Upper lobe of left lung (tissue), 6 donors: ENCODE measurements at places on chromosomes 1 and 21. TPM values are rescaled to one million over a fixed set of nuclear protein-coding genes. Genes with fewer than 3 reads are reported as not detected.
A peak's percentile ranks its signal among the peaks of the same experiment; 100 is the strongest.

- no peak for DNase-seq
Measured at GRCh38 chr1:225915538-225915991, 8.5 kb downstream of the PYCR2 start.

The TDRD5 gene
- not detected for total RNA-seq

- no peak for DNase-seq
Measured at GRCh38 chr1:201491896-201492511, 14.9 kb downstream of the CSRP1 start.

DNA sequence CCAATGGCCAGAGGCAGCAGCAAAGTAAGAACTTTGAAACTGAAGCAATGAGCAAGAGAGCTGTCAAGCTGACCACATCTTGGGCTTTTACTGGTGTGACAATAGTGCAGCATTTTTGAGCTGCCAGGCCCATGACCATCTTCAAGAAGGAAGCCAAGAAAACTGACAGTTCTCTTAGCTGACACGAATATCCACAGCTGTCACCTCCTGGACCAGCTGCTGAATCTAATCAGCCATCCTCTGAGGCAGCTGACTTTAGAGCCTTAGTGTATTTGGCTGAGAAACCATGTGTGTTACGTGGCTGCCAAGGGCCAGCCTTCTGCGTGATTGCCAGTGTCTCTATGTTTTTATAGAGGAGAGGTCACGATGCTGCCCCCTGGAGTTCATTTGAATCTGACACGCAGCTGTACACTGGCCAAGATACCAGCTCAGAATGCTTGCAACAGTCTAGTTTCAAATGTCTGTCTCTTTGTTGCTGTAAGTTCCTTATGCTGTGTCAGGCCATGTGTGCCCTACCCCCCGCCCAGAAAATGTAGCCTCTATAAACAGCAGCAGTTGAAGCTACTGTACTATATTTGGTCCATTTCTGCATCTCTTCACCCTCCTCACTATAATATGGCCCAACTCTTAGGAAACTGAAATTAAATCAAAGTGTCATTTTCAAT is 39.7 kb downstream of the PALMD start:
- DNase-seq: peak; percentile 66

DNA sequence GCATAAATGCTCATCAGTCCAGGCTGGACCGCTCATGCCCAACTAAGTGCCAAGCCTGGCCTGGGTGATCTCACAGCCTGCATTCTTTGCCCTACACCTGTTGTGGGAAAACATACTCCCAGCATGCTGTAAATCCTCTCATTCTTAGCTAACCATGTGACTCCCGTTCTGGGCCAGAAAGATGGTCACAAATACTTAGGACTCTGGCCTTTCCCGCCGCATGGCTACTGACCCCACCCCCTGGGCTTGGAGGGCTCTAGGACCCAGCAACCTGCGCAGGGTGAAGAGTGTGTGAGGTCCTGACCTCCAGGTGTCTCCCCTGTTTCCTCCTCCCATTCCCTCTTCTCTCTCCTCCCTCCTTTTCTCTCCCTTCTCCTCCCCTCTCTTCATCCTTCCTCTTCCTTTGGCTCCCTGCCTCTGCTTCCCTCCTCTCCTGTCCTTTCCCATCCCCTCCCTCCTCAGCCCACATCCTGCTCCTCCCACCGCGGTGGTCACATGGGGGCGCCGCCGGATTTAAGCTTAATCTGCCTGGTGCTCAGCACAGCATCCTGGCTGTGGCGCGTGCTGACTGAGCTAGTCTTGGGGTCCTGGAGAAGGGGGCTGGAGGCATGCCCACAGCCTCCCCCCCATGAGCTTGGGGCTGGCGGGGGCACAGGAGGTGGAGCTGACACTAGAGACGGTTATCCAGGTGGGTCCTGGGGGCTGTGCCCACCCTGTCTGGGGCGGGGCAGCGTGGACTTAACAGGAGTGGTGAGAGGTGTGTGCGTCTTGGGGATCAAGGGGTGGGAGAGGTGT is at the start of gene CROCC:
Gene CROCC (plus strand): TSS at position 541 of the 795 bp plus-strand sequence. CDS start 88 bp downstream, at position 629.
- DNase-seq: no peak

GRCh38 chr1:113934006-113934405 is 4.9 kb downstream of the HIPK1 start:
- DNase-seq: no peak

GRCh38 chr1:3483801-3484444 is 29.5 kb downstream of the ARHGEF16 start:
- peak; percentile 90 for DNase-seq

DNA sequence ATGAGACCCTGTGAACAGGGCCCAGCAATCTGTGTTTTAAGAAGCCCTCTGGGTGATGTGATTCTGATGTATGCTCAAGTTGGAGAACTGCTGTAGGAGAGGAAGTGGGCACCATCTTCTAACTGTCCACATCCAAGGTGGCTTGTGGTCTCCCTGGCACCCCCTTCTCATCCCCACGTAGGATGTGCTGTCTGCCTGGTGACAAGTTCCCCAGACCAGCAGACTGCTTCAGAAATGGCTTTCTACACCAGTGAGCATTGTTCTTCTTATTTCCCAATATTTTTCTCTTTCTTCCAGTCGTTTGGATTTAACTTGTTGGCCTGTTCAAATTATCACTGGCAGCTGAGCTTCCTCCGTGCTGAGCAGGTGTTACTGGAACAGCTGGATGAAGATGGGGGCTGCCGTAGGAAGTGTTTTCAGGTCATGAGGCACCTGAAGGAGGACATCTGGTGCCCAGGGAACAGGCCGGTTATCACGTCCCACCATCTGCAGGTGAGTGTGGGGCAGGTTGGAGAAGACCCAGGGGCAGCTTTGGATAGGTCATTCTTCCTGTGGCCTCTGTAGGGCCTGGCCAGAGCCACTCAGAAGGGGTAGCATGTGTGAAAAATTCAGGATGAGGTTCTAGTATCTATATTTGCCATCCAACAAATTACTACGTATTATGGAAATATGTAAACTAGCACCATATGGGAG is 16.8 kb downstream of the MAB21L3 start:
- DNase-seq: no peak

DNA sequence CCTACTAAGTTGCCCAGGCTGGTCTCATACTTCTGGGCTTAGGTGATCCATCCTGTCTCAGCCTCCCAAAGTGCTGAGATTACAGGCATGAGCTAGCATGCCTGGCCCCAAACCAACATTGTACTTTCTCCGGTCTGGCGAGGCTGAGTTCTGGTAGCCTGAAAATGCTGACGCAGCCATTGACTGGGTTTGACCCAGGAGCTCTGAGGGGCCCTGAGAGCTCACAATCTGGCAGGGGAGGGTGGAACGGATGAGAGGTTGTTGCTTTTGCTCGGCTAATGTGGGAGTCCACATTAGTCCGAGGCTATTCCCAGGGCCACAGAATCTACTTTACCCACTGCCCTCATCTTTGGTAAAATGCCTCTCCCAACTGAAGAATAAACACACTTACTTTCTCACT is 35.1 kb upstream of the PARP1 start:
- DNase-seq: no peak

- no peak for DNase-seq
Measured at GRCh38 chr1:217889401-217889800, 258.3 kb downstream of the SPATA17 start.

The SUCO gene
- 28.5 TPM for total RNA-seq

The PPFIA4 gene
- total RNA-seq: 6.3 TPM

The FCRL6 gene
- 3.5 TPM for total RNA-seq

GRCh38 chr1:194846488-194846887 is 1660.1 kb upstream of the B3GALT2 start:
- no peak for DNase-seq

GRCh38 chr1:67142931-67143330 is 8.2 kb upstream of the C1orf141 start:
- DNase-seq: no peak

DNA sequence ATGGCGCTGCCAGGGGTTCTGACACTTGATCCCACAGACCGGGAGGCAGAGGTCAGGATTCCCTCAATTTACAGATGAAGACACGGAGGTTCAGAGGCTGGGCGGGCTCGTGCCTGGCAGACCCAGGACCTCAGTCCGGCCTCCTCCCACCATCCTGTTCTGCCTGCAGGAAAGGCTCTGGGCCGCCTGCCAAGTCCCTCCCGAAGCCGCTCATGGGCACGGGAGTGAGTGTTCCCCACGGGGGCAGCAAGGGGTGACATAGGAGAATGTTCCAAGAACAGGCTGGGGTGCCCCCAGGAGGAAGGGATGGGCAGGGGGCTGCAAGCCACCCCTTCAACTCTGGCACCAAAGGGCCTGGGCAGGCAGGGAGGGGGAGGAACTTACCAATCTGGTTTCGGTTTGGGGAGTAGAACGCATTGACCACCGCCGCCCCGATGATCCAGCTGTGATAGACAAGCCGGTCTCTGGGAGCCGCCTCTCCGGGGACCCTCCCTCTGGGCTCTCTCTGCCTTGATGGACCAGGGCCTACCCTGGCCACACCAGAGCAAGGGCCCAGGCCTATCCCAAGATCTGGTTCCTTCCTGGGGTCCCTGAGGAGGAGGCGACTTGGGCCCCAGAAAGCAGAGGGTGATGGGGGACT is 7.5 kb downstream of the PRXL2B start:
- peak; percentile 59 for DNase-seq

The LCE1B gene
- not detected for total RNA-seq

GRCh38 chr21:30448514-30448913 is 8.4 kb downstream of the KRTAP15-1 start:
- no peak for DNase-seq

The TEX38 gene
- not detected for total RNA-seq

- no peak for DNase-seq
Measured at GRCh38 chr1:61572046-61572445, 152.9 kb downstream of the TM2D1 start.

DNA sequence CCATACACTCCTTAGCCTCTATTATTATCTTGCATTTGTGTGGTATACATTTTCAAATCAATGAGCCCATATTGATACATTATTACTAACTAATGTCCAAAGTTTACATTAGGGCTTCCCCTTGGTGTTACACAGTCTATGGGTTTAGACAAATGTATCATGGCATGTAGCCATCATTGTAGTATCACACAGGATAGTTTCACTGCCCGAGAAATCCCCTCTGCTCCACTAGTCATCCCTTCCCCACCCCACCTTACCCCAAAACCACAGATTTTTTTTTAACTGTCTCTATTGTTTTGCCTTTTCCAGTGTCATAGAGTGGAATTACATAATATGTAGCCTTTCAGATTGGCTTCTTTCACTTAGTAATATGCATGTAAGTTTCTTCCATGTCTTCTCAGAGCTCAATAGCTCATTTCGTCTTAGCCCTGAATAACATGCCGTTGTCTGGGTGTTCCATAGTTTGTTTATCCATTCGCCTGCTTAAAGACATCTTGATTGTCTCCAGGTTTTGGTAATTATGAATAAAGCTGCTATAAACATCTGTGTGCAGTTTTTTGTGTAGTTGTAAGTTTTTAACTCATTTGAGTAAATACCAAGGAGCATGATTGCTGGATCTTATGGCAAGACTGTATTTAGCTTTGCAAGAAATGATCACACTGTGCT is 86.4 kb upstream of the LYST start:
- DNase-seq: no peak

The AMY2B gene
- 65.8 TPM for total RNA-seq

The PWP2 gene
- total RNA-seq: 3.2 TPM

DNA sequence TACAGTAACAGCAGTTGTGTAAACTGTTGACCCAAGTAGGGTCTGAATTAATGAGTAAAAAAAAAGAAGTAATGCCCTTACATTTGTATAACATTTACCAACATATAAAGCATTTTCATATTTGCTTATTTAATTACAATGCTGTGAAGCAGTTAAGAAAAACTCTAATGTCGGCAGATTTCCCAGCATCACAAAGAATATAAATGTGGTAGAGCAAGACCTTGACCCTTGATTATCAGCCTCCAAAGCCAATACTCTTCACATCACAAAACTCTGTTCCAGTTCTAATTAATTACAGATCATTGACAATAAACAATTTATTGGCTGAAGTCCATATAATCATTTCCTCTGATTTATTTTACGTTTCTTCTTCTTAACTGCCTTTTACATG is 130.2 kb downstream of the DUSP10 start:
- no peak for DNase-seq

DNA sequence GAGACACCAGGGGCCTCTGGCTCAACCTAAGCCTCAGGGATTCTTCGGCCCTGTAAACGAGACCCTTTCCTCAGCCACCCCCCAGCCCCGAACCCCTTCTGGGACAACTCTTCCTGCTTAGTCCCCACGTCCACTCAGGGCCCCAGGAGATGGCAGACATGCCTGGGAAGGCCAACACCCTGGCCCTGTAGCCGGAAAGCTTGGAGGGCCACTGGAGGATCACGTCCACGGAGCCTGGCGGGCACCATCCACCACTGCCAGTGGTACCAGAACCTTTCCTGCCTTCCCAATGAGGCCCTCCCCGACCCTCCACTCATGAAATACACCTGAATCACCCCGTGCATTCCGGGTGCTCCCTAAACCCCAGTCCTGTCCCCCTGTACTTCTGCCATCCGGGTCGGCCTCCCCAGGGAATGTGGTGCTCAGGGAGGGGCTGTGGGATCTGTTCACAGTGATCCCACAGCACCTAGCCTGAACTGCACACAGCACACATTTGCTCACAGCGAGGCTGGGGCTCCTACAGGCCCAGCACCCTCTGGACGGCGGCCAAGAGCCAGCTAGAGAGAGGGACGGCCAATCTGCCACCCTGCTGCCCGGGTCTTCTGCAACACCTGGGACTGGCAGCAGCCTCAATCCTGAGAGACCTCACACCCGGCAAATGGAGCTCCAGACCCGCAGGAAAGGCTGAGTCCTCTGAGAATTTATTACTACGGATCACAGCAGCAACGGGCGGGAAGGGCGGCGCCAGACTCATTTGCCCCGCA is 1.8 kb downstream of the AURKAIP1 start:
- DNase-seq: no peak

- peak; percentile 27 for DNase-seq
Measured at GRCh38 chr1:110672001-110672752, 2.6 kb downstream of the KCNA3 start.

DNA sequence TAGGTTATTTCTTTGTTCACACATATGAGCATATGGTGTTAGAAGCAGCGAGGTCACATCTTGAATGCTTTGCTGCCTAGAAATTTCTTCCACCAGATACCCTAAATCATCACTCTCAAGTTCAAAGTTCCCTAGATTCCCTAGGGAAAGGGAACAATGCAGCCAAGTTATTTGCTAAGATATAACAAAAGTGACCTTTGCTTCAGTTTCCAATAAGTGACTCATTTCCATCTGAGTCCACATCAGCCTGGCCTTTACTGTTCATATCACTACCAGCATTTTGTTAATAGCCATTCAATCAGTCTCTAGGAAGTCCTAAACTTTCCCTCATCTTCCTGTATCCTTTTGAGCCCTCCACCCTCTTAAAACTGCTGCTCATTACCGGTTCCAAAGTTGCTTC is 1502.5 kb downstream of the KCNT2 start:
- DNase-seq: no peak

DNA sequence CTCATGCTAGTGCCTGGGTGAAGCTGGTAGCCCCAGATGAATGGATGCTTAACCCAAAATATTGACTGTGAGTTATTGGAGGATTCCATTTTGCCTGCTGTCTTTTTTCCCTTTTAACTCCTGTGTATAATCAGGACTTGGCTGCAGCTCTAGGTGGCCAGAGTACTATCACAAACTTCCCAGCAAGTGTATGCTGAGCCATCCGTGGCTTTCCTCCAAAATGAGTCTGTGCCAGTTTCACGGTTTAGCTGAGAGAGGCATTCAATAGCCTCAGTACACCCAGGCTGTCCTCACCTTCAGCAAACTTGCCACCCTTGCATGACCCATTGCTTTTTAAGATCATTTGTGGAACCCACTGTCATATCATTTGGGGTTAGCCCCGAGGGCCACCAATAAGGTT is 5.3 kb upstream of the DPT start:
- no peak for DNase-seq

- no peak for DNase-seq
Measured at GRCh38 chr1:56508523-56508983, 70.8 kb downstream of the PLPP3 start.
